ENCODE measurements at places on chromosomes 7 and 10.

DNA sequence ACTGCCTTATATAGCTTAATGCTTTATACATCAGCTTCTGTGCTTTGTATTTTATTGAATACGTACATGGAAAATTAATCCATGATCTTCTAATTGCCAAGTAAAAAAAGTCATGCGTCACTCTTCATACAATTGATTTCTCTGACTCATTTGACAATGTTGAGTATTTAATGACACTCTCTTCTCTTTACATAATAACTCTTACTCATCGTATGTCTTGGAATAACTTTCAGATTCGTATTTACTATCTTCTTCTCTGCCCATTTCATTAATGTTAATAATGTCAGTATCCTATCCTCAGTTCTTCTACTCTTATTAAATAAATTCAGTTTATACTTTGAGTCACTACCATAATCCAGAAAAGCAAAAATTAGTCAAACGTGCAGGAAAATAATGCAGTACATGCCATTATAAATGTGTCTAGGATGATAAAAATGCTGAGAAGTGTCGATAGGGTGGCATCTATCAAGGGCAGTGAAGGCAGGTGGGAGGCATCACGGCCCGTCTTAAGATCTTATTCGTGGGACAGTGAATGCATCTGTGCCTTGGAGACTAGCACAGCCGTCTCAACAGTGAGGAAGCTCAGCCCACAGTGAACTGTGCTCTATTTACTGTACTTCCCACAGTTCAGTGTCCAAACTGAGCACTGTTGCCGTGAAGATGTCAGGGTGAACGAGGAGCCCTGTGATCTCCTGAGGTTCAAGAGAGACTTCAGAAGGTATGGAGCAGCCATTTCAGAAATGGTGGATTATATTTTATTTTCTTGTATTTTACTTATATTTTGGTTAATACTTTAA, 39.8 kb upstream of the AKR1E2 start:
- no peak for DNase-seq

DNA sequence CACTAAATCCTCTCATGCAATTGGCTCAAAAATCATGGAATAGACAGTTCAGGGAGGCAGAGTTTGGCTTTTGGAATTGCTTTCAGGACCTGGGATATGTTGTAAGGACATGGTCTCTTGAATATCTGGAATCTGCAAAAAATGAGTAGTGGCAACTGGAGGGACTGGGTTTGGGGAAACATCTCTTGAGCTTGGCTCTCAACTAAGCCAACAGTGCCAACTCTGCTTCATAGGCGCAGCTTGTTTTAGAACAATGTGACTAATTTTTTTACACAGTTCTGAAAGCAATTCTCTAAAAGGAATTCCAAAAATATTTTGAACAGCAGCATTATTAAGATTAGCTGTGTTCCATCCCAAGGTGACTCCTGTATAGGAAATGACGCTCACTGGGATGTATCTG, 121.5 kb upstream of the DPP6 start:
- no peak for DNase-seq

DNA sequence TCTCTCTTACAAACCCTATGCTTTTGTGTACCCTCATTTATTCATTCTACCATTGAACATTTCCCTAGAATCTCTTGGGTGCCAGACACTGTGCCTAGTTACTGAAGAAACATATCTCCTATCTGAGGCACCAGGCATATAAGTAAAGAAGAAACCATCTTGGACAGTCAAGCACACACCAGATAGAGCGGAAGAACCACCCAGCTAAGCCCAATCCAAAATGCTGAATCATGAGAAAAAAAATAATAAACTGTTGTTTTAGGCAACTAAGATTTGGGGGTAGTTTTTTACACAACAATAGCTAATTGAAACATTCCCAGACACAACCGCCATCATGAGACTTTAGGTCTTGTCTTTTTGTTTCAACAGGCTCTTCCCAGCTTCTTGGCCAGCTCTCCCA, 102.3 kb upstream of the TCF7L2 start:
- DNase-seq: no peak

DNA sequence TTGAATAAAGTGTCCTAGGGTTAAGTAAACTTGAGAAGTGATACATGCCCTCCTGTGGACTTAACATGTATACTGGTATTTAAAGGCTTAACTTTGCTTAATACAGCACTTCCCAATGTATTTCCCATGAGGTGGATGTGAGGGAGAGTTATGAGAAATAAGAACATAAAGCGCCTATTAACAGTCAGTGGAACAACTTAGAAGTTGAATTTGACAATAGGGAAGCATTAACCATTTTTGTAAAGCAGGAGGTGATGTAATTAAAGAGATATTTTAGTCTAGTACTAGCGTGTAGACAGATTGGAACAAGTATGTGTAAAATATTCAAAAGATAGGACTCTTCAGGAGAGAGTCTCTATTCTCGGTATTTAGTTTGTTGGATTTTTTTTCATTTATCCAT, 322.4 kb downstream of the GPR158 start:
- DNase-seq: no peak

DNA sequence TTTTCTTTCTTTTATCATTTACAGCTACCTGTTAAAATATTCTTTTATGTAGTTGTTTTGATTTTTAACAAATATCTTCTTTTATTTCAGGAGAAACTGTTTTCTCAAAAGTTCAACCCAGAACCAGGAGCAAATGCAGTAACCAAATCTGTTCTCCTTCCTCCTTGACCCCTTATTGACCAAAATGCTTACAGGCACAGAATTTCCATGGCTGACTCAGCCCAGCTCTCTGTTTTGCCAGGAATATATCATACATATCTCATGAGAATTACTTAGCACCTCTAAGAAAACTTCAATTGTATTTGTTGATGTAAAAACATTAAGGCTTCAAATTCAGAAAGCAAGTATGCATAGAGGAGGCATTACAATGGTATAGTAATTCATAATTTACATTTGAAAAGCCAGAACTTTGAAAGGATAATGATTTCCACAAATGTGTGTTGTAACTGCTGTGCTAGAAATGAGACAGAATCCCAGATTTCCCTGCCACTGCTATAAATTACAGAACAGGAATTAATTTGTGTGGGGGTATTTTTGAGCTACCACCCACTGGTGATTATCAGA, 2.2 kb downstream of the GSAP start:
- DNase-seq: no peak

DNA sequence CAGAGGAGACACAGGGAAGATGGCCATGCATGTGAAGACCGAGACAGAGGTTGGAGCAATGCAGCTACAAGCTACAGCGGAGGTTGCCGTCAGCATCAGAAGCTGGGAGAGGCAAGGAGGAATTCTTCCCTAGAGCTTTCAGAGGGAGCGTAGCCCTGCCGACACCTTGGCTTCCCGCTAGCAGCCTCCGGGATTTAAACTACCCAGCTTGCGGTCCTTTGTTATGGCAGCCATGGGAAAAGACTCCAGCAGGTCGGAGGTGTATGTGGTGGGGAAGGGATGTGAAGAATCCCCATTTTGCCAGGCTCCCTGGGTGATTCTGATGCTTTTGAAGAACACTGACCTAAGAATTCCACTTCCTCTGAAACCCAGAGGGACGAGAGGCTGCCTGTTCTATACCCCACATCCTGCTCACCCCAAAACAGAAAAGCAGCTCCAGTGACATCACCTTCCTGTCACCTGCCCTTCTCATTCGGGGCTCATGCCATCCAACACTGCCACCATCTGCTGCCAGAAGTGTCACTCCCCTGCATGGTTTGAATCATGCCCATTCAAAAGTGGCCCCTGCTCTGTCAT, 3.3 kb upstream of the SEPHS1 start:
- DNase-seq: no peak

GRCh38 chr10:102935505-102935904, 17.4 kb downstream of the CNNM2 start:
- no peak for DNase-seq

- no peak for DNase-seq
Observed at GRCh38 chr7:148958061-148958460, 70.2 kb downstream of the PDIA4 start.

DNA sequence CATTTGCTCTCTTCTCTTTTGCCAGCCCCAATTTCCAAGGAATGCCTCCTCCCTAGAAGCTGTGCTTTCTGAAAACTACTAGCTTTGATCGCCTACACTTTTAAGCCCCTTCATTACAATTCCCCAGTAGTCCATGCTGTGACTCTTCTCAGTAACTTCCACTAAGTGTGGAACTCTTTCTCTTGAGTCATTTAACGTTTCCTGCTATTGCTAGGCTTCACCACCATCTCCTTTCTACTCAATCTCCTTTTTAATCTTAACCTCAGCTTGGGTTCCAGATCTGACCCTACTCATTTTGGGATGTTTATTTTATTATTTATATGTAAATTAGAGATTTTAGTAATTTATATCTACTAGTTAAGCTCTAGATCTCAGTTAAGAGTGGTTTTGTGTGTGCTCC, 14.4 kb upstream of the SEMA3D start:
- DNase-seq: no peak

GRCh38 chr10:3850999-3851937, 66.3 kb upstream of the KLF6 start:
- DNase-seq: no peak

Measured in stimulated activated naive CD4-positive, alpha-beta T cell treated with Interleukin-2 at 50 U/mL for 16 hours (primary cell).